ENCODE measurements at places on chromosomes 6 and 20.

DNA sequence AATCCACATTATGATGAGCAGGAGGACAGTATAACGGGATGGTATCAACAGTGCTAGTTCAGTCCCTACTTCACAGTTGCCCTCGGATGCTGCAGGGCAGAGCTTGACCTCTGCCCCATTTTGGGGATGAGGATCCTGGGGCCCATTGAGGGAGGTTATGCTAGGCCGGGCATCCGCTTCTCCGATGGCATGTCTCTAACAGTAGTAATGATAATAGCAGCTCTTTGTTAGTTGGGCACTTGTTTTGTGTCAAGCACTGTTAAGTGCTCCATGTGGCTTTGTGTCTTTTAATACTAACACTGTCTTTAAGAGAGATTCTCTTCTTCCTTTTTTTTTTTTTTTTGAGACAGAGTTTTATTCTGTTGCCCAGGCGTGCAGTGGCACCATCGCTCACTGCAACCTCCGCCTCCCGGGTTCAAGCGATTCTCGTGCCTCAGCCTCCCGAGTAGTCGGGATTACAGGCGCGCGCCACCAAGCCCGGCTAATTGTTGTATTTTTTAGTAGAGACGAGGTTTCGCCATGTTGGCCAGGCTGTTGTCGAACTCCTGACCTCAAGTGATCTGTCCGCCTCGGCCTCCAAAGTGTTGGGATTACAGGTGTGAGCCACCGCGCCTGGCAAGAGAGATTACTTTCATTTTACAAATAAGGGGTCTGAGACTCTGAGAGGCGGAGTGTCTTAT, 1.1 kb downstream of the MAPRE1 start:
- peaks cover 6% of the 10 kb centered on the region for H3K4me1 ChIP-seq
- H3K36me3 ChIP-seq = no peaks in the 10 kb centered on the region
- H3K27ac ChIP-seq = peak overlapping the region; percentile 93
- DNase-seq = peak; percentile 45

DNA sequence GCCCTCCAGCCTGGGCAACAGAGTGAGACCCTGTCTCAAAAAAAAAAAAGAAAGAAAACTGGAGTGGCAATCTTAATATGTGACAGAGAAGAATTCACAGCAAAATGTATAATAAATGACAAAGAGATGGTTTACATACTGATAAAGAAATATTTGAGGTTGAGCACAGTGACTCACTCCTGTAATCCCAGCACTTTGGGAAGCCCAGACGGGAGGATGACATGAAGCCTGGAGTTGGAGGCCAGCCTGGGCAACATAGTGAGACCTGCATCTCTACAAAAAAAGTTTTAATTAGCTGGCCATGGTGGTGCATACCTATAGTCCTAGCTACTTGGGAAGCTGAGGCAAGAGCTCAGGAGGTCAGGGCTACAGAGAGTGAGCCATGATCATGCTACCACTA, 12.4 kb upstream of the DEFB118 start:
- no peak overlapping the region for H3K4me3 ChIP-seq
- DNase-seq = no peak
- H3K4me1 ChIP-seq = no peaks in the 10 kb centered on the region
- no peaks in the 10 kb centered on the region for H3K36me3 ChIP-seq
- H3K27ac ChIP-seq = no peak overlapping the region
- no peaks in the 10 kb centered on the region for H3K27me3 ChIP-seq

DNA sequence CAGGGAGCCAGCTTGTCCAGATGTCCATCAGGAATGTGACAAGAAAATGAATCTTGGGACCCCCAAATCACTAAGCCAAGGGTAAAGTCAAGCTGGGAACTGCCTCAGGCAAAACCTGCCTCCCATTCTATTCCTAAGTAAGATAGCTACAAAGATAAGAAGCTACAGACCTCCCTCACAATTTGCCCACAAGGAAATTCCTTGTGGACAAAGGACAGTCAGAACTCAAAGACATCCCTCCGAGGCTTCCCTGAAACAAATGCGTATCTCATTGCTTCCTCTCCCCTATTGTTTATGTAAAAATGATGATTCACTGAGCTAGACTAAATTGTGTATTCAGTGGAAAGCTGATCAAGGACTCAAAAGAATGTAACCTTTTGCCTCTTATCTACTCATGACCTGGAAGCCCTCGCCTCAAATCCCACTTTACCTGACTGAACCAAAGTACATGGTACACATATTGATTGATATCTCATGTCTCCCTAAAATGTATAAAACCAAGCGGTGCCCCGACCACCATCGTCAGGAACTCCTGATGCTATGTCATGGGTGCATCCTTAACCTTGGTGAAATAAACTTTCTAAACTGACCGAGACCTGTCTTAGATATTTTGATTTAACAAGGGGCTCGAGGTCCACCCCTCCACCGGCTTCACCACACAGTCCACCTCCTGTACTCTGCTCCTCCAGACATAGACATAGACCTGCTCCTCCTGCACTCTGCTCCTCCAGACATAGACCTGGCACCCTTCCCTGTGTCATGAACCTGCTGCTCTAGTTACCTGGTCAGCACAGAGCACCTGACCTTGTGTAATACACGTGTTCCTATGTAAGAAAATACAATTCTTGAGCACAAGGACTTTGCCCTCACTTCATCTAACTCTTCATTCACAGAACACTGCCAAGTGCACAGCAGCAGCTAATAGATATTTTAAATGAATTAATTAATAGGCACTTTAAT, 81.4 kb downstream of the WDR27 start:
- H3K4me1 ChIP-seq = no peaks in the 10 kb centered on the region
- no peak overlapping the region for H3K4me3 ChIP-seq
- H3K27me3 ChIP-seq = no peaks in the 10 kb centered on the region
- H3K36me3 ChIP-seq = no peaks in the 10 kb centered on the region
- DNase-seq = no peak

GRCh38 chr6:124567401-124567800, 394.8 kb upstream of the RNF217 start:
- no peaks in the 10 kb centered on the region for H3K4me1 ChIP-seq
- no peak for DNase-seq
- H3K27ac ChIP-seq = no peak overlapping the region
- H3K27me3 ChIP-seq = no peaks in the 10 kb centered on the region
- no peaks in the 10 kb centered on the region for H3K36me3 ChIP-seq
- H3K4me3 ChIP-seq = no peak overlapping the region

GRCh38 chr20:37366743-37367142, 20.8 kb downstream of the SRC start:
- no peak overlapping the region for H3K4me3 ChIP-seq
- H3K27me3 ChIP-seq = no peaks in the 10 kb centered on the region
- no peaks in the 10 kb centered on the region for H3K4me1 ChIP-seq

GRCh38 chr20:5689463-5689862, 60.7 kb upstream of the SHLD1 start:
- H3K36me3 ChIP-seq = no peaks in the 10 kb centered on the region
- peaks cover 1% of the 10 kb centered on the region for H3K4me1 ChIP-seq
- no peak overlapping the region for H3K27ac ChIP-seq
- DNase-seq = no peak
- H3K27me3 ChIP-seq = no peaks in the 10 kb centered on the region
- no peak overlapping the region for H3K4me3 ChIP-seq

DNA sequence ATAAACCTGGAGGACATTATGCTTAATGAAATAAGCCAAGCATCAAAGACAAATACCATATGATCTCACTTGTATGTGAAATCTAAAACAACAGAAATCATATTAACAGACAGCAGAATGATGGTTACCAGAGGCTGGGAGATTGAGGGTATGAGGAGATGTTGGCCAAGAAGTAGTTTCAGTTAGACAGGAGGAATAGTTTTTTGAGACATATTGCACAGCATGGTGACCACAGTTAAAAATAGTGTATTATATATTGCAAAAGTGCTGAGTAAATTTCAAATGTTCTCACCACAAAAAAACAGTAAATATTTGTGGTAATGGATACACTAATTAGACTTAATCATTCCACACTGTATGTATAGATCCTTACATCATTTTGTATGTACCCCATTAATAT, 1.8 kb downstream of the GABRR1 start:
- H3K36me3 ChIP-seq = no peaks in the 10 kb centered on the region
- no peak for DNase-seq
- H3K27ac ChIP-seq = no peak overlapping the region
- no peak overlapping the region for H3K4me3 ChIP-seq
- no peaks in the 10 kb centered on the region for H3K4me1 ChIP-seq

Measured in ovary (tissue), 10 donors.